ENCODE measurements at places on chromosomes 5 and 9.

DNA sequence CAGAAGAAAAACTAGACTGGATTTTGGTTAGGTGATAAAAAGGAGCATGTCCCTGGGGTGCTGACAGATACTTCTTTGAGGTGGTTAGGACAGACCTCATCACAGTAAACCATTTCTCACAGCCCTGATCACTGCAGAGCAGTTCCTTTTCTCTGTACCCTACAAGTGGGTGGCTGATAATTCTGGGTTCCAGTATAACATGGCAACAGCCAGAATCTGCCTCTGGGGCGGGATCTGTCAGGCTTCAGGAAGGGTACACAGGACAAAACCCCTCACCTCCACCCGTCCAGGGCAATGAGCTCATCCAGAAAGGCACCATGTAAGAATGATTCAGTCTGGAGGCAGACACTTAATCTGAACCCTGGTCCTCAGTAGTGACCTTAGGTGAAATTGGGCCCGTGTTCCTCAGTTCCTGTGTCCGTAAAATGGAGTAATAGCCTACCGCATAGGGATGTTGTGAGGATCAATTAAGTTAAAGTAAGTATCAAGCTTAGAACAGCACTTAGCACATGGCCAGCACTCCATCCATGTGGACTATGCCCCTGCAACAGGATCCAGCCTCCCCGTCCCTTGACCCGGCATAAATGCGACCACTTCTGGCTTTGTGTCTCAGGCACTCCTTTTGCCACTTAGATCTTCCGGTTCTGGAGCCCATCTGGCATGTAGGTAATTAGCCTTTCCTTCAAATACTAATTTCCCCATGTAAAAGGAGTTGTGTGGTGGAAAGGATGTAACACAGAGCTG lies 129.2 kb downstream of the LHFPL2 start:
- no peak for DNase-seq

- DNase-seq = no peak
Measured at GRCh38 chr9:131235480-131235851, 40.8 kb downstream of the FAM78A start.

DNA sequence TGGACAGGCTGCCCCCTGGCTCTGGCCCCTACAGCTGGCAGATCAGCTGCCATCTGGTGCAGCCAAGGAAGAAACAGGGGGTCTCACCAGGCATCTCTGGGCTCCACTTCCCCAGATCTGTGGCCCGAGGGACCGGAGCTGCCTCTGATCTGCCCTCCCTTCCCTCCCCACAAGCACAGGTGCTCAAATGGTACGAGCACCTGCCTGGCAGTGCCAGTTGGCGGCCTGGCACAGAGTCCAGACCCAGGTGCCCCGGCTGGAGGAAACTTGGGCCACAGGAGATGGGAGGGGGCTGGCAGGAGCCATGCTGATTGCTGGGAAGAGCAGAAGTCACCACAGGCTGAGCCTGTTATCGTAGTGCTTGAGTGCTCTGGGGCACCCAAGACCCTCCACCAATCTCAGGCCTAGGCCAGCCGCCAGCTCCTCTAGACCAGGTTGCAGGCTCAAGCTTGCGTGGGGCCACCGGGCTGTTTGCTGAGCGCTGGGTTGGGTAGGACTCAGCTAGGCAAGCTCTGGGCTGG lies 5.0 kb upstream of the CAMK2A start:
- DNase-seq = no peak

GRCh38 chr9:116565986-116566385 lies 121.1 kb upstream of the TRIM32 start:
- no peak for DNase-seq

GRCh38 chr9:108612513-108612912 lies 243.3 kb downstream of the ACTL7B start:
- no peak for DNase-seq

GRCh38 chr9:132161743-132162184 lies at the start of gene NTNG2:
TSS of gene NTNG2 (plus strand) at chr9:132162058. CDS start at chr9:132166832, 4,774 bp downstream.
- DNase-seq = no peak

- no peak for DNase-seq
Measured at GRCh38 chr5:10756549-10756948, 4.5 kb downstream of the DAP start.

- no peak for DNase-seq
Measured at GRCh38 chr5:108660291-108660690, 87.4 kb upstream of the FER start.

- DNase-seq = no peak
Measured at GRCh38 chr5:116517488-116517887, 57.1 kb downstream of the SEMA6A start.

DNA sequence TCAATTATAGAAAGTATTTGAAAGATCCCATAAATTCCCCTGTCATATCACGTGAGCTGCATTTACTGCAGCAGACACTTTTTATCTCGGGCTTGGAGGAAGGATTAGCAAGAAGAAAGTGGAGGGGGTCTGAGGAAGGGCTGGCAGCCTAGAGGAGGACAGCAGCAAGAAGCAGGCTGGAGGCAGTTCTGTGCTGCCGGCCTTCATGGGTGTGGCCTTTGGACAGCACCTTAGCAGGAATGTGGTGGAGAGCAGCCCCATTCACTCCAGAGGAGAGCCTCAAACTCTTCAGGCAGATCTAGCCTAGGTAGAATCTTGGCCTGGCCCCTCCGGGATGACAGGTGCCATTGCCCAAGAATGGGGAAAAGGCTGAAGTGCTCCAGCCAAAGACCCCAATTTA lies 89.8 kb upstream of the GABRP start:
- no peak for DNase-seq

DNA sequence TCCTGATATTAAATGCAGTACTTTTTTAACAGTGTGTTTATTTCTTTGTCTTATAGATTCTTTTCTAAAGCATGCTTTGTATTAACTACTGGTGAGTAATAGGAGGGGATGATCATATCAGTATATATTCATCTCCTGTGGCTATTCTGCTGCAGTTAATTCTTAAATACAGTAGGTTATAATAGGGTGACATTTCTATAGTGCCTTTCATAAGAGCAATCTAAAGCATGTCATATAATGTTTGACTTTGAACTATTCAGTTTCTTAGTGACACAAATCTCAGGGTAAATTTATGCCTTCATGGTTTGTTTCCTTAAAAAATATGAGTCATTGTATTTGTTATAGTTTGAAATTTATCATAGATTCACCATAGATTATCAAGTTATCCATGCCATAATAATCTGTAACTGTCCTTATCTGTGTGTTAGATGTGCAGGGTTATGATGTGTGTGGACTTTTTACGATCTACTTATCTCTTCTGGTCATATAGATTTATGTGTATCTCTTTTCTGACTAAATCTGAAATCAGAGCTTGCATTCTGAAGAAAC lies 1019.5 kb downstream of the NR2F1-AS1 start:
- DNase-seq = no peak

GRCh38 chr9:107588393-107588792 lies 98.8 kb upstream of the KLF4 start:
- DNase-seq = no peak
